Mesenchymal stem cell (in vitro differentiated cells and primary cell): ENCODE measurements at places on chromosomes 6 and 20.
A peak's percentile ranks its signal among the peaks of the same experiment; 100 is the strongest.

GRCh38 chr20:3084986-3085360, 449 bp upstream of the AVP start:
- no peak for DNase-seq
- H3K27me3 ChIP-seq = peaks cover 57% of the 10 kb centered on the region
- H3K27ac ChIP-seq = no peak overlapping the region
- peaks cover 18% of the 10 kb centered on the region for H3K4me1 ChIP-seq

DNA sequence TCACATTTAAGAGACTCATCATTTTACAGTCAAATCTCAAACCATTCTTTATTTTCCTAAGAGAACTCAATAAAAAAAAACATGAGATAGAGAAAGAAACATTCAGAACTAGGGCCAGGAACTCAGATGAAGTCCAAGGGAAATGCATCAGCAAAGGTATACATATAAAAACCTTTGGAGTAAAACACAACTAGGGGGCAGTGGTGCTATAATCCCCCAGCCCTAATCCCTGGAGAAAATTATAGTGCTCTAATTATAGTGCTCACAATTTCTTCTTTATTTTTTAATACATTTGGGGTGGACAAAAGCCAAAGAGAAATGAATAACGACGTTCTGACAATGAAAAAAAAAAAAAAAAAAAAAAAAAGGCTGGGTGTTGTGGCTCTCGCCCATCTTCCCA, 100.6 kb upstream of the EMILIN3 start:
- DNase-seq = no peak
- H3K4me3 ChIP-seq = no peak overlapping the region
- peaks cover 8% of the 10 kb centered on the region for H3K4me1 ChIP-seq
- H3K27me3 ChIP-seq = no peaks in the 10 kb centered on the region

GRCh38 chr20:4855097-4855496, 133.4 kb downstream of the PRND start:
- no peak overlapping the region for H3K27ac ChIP-seq
- H3K4me3 ChIP-seq = no peak overlapping the region
- H3K27me3 ChIP-seq = no peaks in the 10 kb centered on the region
- H3K36me3 ChIP-seq = peaks cover 76% of the 10 kb centered on the region
- H3K4me1 ChIP-seq = no peaks in the 10 kb centered on the region
- no peak for DNase-seq

GRCh38 chr20:41540459-41540858, 77.7 kb downstream of the CHD6 start:
- H3K27me3 ChIP-seq = no peaks in the 10 kb centered on the region
- H3K36me3 ChIP-seq = peaks cover 15% of the 10 kb centered on the region
- no peak for DNase-seq
- H3K27ac ChIP-seq = no peak overlapping the region
- no peak overlapping the region for H3K4me3 ChIP-seq

GRCh38 chr6:44222486-44223318, 693 bp upstream of the SLC29A1 start:
- H3K4me3 ChIP-seq = peak overlapping the region; percentile 77
- no peak for DNase-seq
- H3K27ac ChIP-seq = peak overlapping the region; percentile 34
- peaks cover 53% of the 10 kb centered on the region for H3K4me1 ChIP-seq
- H3K36me3 ChIP-seq = no peaks in the 10 kb centered on the region
- H3K27me3 ChIP-seq = no peaks in the 10 kb centered on the region

GRCh38 chr20:47272893-47273590, 83.5 kb downstream of the ZMYND8 start:
- H3K27ac ChIP-seq = peak overlapping the region; percentile 90
- peaks cover 20% of the 10 kb centered on the region for H3K4me1 ChIP-seq
- no peak overlapping the region for H3K4me3 ChIP-seq
- H3K36me3 ChIP-seq = peaks cover 18% of the 10 kb centered on the region
- no peaks in the 10 kb centered on the region for H3K27me3 ChIP-seq
- DNase-seq = peak; percentile 75

GRCh38 chr6:149560736-149561135, 5.4 kb upstream of the GINM1 start:
- no peaks in the 10 kb centered on the region for H3K27me3 ChIP-seq
- peak; percentile 30 for DNase-seq
- H3K36me3 ChIP-seq = no peaks in the 10 kb centered on the region
- no peak overlapping the region for H3K27ac ChIP-seq

DNA sequence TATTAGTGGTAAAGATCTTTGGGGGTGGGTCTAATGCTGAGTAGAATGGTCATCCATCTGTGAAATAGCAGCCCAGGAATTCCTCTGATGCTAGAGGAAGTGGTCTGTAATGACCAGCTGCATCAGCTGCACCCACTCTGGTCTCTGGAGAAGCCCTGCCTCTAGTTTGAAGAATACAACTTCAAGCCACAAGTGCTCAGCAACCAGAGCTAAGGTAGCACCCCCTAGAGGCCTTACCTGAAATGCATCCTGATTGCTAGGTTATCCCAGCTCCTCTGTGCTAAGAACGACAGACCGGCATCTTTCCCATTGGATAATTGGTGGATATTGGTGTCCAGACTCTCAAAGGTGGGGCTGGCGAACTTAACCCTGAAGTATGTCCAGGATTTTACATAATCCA, 58.2 kb downstream of the DNAH8 start:
- no peak overlapping the region for H3K27ac ChIP-seq
- no peak overlapping the region for H3K4me3 ChIP-seq
- H3K4me1 ChIP-seq = no peaks in the 10 kb centered on the region

DNA sequence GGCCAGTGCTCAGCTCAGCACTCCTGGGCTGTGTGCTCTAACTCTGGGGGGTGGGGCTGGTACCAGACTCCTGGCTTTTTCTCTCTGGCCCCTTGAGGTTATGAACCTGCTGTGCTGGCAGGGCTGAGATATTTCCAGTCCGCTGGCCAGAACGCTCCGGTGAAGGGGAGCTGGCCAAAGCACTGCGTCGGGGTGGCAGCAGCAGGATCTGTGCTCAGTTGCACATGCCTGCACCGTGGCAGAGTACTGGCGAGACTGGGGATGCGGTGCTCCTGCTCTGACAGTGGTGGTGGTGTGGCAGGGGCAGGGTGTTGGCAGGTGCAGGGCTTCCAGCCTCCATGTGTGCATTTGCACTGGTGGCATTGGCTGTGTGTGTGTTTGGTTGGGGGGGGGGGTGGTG, 374.4 kb downstream of the PHF3 start:
- peaks cover 2% of the 10 kb centered on the region for H3K4me1 ChIP-seq
- no peak overlapping the region for H3K4me3 ChIP-seq
- DNase-seq = no peak
- no peaks in the 10 kb centered on the region for H3K27me3 ChIP-seq

DNA sequence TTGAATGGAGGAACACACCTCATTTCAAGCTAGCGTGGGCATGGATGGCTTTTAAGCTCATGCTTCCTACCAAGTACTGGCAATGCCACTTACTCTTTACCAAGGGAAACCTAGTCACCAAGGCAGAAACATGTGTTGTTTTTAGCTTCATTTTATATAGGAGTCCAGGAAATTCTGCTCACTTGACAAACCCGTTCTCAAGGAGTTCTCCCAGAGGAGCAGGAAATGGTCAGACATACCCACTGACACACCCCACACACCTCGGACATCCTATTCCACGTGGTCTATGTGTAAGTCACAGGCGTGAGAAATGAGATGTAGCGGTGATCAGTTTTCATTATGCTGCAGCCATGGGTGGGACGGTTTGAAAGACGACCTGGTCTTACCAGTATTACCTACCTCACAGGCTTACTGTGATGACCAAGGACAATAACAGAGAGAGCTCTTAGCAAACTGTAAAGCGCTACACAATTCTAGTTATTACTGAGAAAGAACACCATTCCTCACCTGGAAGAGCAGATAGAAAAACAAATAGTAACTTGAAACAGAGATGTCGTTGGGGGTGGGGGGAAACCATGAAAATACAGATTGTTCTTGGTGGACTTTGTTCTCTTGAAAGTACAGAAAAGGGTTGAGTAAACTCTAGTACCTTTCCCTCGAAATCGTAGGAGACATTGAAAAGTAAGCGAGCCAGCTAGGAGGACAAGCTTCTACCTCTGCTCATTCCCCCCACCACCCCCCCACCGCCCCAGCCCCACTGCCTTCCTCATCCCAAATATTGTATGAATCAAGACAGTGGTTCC, 1.7 kb downstream of the CNKSR3 start:
- peak; percentile 34 for DNase-seq
- peaks cover 10% of the 10 kb centered on the region for H3K4me1 ChIP-seq
- H3K36me3 ChIP-seq = no peaks in the 10 kb centered on the region
- no peaks in the 10 kb centered on the region for H3K27me3 ChIP-seq
- H3K27ac ChIP-seq = no peak overlapping the region

GRCh38 chr6:122669868-122670267, 59.7 kb downstream of the PKIB start:
- no peaks in the 10 kb centered on the region for H3K36me3 ChIP-seq
- H3K27me3 ChIP-seq = no peaks in the 10 kb centered on the region
- H3K27ac ChIP-seq = peak overlapping the region; percentile 5
- H3K4me1 ChIP-seq = peaks cover 2% of the 10 kb centered on the region

GRCh38 chr6:128242765-128243403, 277.5 kb downstream of the PTPRK start:
- H3K27me3 ChIP-seq = no peaks in the 10 kb centered on the region
- no peak overlapping the region for H3K4me3 ChIP-seq
- H3K36me3 ChIP-seq = no peaks in the 10 kb centered on the region
- no peak overlapping the region for H3K27ac ChIP-seq
- peak; percentile 15 for DNase-seq
- H3K4me1 ChIP-seq = no peaks in the 10 kb centered on the region

GRCh38 chr6:32047084-32047478, 8.9 kb downstream of the CYP21A2 start:
- H3K36me3 ChIP-seq = peaks cover 3% of the 10 kb centered on the region
- H3K27ac ChIP-seq = no peak overlapping the region
- peaks cover 11% of the 10 kb centered on the region for H3K4me1 ChIP-seq
- H3K27me3 ChIP-seq = no peaks in the 10 kb centered on the region
- no peak overlapping the region for H3K4me3 ChIP-seq

DNA sequence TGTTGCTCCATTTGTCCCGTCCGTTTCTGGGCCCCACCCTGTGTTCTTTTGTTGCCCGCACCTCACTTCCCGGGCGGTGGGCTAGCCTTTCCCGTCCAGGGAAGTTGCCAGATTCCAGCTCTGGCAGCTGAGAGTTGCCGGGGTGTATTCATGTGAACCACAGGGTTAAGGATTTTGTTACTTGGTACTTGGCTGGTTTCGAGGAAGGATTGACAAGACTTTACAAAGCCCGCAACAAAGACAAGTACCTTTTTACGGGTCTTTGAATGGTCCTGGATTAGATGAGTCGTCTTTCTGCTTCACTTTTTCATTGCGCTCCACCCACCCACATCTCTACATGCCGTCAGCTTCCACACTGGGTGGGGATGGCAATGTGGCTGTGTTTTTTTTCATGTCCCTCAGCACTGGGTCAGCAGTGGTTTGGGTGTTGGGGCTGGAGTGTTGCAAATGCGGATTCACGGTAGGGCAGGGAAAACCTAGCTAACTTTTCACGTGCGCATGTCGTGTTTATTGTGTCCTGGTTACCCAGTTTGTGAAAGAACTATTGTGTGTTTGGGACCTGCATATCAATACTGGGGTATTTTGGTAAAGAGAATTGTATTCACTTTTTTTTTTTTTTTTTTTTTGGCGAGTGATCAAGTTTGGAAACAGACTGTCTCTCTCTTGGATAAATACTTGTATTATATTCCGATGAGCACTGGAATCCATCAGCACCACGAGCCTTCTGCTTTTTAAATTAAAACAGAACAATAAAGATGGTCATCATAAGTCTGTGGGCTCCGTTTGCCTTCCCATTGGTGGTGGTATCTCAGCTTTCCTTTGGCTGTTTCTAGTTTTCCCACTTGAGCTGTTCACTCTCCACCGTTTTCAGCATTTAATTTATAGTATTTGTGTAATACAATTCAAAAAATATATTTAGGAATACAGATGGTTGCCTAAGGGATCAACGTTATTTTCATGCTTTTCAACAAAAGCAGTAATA, 1.2 kb downstream of the DUSP22 start:
- H3K27me3 ChIP-seq = peaks cover 8% of the 10 kb centered on the region
- H3K36me3 ChIP-seq = no peaks in the 10 kb centered on the region
- H3K27ac ChIP-seq = peak overlapping the region; percentile 48

DNA sequence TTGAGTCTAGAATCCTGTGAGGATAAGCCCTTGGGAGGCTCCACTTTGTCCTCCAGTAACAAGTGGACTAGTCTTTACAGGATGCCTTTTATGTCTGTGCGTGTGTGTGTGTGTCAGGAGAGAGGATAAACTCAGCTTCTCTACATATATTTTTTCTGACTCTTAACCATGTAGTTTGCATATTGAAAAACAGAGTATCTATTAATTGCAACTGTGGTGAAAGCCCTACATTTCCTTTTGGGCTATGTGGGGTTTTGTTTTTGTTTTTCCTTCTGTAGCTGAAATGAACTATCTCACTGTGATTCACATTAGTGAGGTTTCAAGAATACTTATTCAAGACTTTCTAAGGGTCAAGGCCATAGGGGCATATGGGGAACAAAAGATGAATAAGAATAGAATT, 17.7 kb downstream of the TPBG start:
- no peaks in the 10 kb centered on the region for H3K27me3 ChIP-seq
- peaks cover 4% of the 10 kb centered on the region for H3K4me1 ChIP-seq
- DNase-seq = no peak
- H3K36me3 ChIP-seq = peaks cover 3% of the 10 kb centered on the region

- peak overlapping the region; percentile 95 for H3K27ac ChIP-seq
- H3K4me3 ChIP-seq = no peak overlapping the region
- no peak for DNase-seq
- H3K4me1 ChIP-seq = peaks cover 2% of the 10 kb centered on the region
- no peaks in the 10 kb centered on the region for H3K36me3 ChIP-seq
- H3K27me3 ChIP-seq = no peaks in the 10 kb centered on the region
These were observed 1164.5 kb upstream of the CITED2 start for GRCh38 chr6:140538926-140539325.

- no peaks in the 10 kb centered on the region for H3K27me3 ChIP-seq
- H3K4me3 ChIP-seq = no peak overlapping the region
- H3K27ac ChIP-seq = peak overlapping the region; percentile 39
These were observed 171.6 kb downstream of the ARID1B start for GRCh38 chr6:156948807-156949206.

GRCh38 chr6:154187203-154187602, 148.2 kb downstream of the OPRM1 start:
- no peak for DNase-seq
- H3K36me3 ChIP-seq = no peaks in the 10 kb centered on the region
- H3K27ac ChIP-seq = no peak overlapping the region
- H3K4me1 ChIP-seq = no peaks in the 10 kb centered on the region

DNA sequence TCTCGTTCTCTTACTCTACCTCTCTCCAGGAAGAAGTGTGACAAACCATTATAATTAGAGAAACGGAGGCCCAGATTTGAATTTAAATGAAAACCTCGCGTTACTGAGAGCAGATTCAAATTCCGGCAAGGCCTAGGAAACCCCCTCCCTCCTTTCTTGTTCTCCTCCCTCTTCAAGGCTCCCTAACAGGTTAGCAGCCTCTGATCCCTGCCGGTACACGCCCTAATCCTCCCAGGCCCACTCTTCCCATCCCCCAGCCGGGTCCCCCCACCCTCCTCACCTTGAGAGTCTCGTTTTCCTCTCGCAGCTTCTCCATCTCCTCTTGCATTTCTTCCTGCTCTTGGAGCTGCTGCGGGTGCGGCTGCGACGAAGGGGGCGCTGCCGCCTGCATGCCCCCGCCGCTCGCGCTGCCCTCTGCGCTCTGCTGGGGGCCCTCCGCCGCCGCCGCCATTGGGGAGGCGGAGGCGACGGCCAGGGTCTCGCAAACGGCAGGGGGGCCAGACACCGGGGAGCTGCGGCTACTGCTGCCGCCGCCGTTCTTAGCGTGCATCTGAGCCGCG, 3.8 kb downstream of the MTCL3 start:
- H3K4me3 ChIP-seq = peak overlapping the region; percentile 90
- peaks cover 13% of the 10 kb centered on the region for H3K4me1 ChIP-seq
- H3K27ac ChIP-seq = peak overlapping the region; percentile 69
- peaks cover 12% of the 10 kb centered on the region for H3K36me3 ChIP-seq
- no peak for DNase-seq
